NCI-H1436 (cell line): ENCODE measurements at places on chromosomes 4 and X.
A peak's percentile ranks its signal among the peaks of the same experiment; 100 is the strongest.

DNA sequence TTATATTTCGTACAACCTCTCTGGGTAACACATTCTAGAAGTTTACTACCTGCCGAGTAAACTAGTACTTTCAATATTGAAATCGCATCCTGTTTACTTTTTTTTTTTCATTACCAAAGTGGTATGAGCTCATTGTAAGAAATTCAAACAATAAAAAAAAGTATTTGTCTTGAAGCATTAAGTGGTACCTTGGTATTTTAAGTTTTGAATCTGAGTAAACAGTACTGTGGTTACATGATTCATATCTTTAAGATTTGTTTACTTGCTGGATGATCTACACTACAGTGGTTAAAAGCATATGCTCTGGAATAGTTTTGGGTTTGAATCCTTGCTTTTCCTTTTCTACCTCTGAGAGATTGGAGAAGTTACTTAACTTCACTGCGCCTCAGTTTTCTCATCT lies 3.8 kb upstream of the MMGT1 start:
- no peak for DNase-seq

- no peak for DNase-seq
These were observed 22.5 kb upstream of the RPA4 start for GRCh38 chrX:96861218-96861617.

DNA sequence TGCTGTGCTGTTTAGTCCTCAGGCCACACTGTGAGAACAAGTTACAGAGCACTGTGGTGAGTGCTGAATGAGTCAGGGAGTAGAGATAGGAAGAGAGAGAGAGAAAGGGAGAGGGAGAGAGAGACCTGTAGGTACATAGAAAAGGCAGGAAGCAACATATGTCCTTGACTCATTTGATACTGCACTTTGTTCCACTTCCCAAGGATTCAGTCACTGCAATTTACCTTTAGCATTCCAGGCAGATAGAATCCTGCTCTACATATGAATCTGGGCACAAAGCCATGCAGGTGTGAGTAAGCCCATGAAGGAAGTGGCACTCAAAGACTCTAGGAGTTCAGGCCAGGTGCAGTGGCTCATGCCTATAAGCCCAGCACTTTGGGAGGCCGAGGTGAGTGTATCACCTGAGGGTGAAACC lies 1.0 kb upstream of the DAPP1 start:
- DNase-seq: no peak

DNA sequence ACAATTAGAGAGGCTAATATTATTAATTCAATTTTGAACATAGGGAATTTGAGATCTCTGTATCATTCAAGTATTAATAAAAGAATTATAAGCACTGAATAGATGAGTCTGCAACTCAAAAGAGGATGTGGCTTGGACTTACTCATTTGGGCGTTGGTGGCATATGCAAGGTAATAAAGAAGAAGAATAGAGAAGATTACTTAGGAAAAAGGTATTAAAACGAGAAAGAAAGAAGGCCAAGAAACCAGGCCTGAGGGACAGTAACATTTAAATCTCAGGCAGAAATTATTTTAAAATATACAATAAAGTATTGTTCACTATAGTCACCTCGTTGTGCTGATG lies 383.0 kb upstream of the INTU start:
- DNase-seq: no peak

- peak; percentile 22 for DNase-seq
These were observed 88.3 kb downstream of the NHSL2 start for GRCh38 chrX:71998836-71999509.

DNA sequence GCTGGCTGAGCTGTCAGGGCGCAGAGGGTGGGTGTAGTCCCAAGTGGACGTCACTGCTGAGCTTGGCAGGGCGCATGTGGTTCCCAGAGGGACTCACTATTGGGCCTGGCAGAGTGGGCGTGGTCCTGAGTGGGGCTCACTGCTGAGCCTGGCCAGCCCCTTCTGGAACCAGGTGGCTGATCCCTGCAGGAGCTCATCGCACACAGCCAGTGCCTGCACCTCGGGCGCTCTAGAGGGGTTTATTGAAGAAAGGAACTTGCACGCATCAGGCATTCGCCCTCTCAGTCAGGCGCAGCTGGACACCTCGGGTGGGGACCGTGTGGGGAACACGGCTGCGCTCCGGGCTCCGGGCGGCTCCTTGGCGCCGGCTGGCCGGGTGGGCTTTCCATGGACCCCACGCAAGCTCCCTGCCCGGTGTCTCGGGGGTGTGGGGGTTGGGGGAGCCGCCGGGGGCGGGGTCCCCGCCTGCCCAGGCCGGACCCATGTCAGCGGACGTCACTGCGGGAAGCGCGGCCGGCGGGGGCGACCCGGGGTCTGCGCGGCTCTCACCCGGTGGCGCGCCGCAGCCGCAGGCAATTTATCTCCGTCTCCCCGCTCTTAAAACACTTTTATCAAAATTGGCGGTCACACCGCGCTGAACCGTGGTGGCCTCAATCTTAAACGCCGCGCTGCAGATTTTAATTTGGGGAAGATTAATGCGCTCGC lies 65.4 kb upstream of the NKX1-1 start:
- no peak for DNase-seq

DNA sequence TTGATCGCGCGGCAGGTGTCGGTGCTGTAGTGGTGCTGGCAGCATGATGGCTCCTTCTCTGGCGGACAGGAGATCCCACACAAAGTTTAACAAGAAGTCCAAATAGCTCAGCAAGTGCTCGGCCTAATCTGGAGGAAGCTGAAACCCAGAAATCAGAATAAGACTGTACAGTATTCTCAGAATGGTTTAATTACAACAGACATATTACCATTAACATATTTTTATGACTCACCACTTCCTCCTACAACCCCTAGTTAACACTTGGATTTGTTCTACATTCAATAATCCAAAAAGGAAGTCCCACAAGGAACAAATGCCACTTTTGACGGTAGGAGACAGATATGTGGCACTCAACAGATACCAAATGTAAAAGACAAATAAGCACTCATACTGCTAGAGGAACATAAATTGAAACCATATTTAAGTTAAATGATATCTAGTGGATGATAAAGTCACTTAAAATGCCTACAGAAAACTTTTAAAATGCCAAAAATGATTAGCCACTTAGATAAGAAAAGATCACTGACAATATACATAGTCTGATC lies 91.2 kb downstream of the HUWE1 start:
- no peak for DNase-seq

DNA sequence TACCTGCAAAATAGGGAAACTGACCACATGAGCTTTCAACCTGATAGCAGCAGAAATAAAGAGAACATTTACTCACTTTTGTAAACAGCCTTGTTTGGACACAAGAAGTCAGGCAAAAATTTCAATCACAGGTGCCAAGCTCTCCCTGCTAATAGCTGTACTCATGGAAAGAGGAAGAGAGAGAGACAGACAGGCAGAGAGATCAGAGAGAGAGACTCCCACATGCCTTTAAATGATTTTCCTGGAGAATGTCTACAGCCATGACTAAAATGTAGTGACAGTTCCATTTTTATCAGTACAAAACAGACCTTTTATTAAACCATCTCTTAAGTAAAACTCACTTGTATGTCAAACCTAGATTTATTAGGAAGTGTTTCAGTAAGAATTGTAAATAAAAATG lies 752.9 kb downstream of the TRAM1L1 start:
- no peak for DNase-seq

- DNase-seq: no peak
These were observed 43.0 kb upstream of the HMX1 start for GRCh38 chr4:8914461-8915171.

GRCh38 chr4:10135260-10135659 lies 18.7 kb upstream of the WDR1 start:
- no peak for DNase-seq

DNA sequence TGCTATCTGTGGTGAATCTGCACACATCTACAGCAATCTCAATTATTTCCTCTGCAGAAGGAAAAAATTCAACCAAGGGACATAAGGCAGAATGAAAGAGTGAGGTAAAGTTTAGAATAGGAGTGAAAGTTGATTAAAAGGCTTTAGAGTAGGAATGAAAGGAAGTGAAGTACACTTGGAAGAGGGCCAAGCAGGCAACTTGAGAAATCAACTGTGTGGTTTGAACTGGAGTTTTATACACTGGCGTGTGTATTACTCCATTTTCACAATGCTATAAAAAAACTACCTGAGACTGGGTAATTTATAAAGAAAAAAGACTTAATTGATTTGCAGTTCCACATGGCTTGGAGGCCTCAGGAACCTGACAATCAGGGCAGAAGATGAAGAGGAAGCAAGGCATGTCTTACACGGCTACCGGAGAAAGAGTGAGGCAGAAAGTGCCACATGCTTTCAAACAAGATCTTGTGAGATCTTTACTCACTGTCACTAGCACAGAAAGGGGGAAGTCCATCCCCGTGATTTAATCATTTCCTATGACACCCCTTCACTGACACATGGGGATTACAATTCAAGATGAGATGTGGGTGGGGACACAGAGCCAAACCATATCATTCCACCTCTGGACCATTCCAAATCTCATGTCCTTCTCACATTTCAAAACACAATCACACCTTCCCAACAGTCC lies 234.8 kb downstream of the IL15 start:
- DNase-seq: no peak

- no peak for DNase-seq
These were observed 1.5 kb upstream of the NEIL3 start for GRCh38 chr4:177308125-177308524.

DNA sequence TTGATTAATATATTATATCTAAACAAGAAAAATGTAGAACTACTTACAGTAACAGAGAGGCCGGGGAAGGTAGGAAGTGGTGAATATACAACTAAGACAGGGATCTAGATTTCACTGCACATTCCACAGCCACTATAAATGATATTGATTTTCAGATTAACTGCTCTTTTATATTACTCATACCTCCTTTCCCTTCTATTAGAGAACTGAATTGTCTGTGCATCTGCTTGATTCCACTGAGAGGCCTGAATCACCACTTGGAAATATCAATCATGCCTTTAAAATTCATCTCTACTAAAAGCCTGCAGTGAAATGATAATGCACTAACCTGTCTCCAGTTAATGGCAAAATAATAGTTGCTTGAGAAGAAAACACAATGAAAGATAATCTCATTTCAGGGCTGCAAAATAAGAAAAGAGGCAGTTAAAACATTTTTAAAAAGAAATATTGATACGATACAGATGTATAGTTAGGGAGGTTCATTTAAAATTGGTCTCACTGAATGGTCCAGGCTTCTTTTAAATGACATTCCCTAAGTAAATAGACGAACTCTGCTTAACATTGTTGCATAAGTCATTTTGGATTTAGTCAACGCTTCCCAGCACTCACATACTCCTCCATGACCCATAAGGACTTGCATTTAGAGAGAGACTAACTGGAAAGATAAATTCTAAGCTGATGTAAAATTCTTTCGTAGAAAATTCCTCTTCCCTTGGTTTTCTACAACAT lies 3.8 kb downstream of the ANTXR2 start:
- DNase-seq: no peak

- no peak for DNase-seq
These were observed 91.3 kb downstream of the PPP1R2C start for GRCh38 chrX:42686706-42687105.

- peak; percentile 68 for DNase-seq
These were observed 46.6 kb downstream of the CD40LG start for GRCh38 chrX:136694431-136695087.

GRCh38 chr4:144411119-144411518 lies 234.8 kb upstream of the HHIP start:
- DNase-seq: no peak

DNA sequence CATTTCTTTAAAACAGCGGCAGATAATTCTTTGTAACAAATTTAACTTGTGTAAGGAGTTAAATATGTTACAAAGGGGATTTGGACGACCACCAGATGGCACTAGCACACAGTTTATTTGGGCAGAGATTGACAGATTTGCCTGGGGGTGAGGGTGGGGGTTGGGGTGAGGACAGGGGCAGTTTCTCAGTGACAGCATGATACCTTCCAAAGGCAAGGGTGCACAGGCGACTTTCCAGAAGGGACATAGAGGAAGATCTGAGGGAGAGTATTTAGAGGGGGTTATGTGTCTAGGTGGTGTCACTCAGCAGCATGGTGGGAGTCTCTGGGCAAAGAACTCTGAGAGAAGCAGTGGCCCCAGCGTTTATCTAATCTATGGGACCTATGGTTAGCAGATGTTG lies 9.6 kb upstream of the TMA16 start:
- DNase-seq: peak; percentile 30

- DNase-seq: no peak
These were observed 200.7 kb upstream of the NPY2R start for GRCh38 chr4:155007660-155008176.

DNA sequence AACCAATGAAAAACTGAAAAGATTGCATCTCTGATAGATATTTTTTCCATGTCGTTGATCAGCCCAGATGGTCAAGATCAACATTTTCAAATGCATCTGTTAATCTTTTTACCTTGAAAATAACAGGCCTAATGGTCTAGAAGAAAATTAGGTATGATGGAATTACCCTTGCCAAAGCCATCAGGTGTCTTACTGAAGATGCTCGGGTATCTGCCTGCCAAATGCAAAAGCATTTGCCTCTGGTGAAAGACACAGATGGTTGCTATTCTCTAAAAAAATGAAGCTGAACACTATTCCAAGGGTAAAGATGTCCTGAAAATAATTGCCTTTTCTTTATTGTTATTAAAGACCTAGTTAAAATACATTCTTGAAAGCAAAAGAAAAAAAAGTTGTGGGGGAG lies 126.0 kb downstream of the FNIP2 start:
- no peak for DNase-seq

DNA sequence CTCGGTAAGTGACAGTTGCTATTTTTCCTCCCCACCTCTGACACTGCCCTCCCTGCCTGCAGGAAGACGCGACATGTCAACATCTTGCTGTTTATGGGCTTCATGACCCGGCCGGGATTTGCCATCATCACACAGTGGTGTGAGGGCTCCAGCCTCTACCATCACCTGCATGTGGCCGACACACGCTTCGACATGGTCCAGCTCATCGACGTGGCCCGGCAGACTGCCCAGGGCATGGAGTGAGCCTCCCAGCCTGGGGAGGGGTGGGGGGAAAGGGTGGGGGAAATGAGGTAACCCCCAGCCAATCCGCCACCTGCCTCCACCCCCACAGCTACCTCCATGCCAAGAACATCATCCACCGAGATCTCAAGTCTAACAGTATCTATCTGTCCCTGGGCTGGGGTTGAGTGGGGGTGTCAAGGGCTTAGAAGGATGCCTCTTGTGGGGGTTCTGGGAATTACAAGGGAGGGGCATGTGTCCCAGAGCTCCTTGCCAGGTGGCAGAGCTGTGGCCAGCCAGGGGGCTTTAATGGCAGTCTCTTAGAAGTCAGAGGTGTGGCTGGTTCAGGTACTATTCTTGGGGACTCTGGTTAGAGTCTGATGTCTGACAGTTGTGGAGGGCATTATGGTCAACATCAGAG lies 7.8 kb downstream of the ARAF start:
- no peak for DNase-seq

GRCh38 chr4:10684631-10685030 lies at the start of gene CLNK:
TSS of gene CLNK (minus strand) at chr4:10684768. CDS start at chr4:10667869, 16,899 bp downstream.
- no peak for DNase-seq

DNA sequence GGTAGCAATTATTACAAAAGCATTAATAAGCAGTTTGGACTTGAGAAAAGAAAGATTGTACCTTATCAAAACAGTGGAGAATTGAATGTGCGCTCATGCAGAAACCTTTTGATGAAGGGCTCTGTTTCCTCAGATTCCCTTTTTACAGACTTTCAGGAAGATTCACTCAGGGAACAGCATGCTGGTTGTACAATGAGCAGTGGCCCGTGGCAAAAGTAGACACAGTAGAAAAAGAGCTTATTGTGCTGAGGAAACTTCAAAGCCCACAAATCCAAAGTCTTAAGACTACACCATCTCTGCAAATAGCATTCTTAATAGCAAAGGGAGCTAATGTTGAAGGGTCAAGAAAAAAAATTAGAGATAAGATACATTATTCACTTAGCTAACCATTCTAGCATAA lies 858.9 kb downstream of the PDHA2 start:
- no peak for DNase-seq

- DNase-seq: no peak
These were observed 12.0 kb downstream of the ATP5ME start for GRCh38 chr4:661881-662761.
